Stimulated activated CD8-positive, alpha-beta memory T cell treated with anti-CD3 and anti-CD28 coated beads, Interleukin-2, amount 100 ng/mL, for 1 hour (primary cell): ENCODE measurements at places on chromosomes 1 and 21.

- no peak for DNase-seq
These were observed 827 bp downstream of the FMN2 start for GRCh38 chr1:240092301-240093119.

DNA sequence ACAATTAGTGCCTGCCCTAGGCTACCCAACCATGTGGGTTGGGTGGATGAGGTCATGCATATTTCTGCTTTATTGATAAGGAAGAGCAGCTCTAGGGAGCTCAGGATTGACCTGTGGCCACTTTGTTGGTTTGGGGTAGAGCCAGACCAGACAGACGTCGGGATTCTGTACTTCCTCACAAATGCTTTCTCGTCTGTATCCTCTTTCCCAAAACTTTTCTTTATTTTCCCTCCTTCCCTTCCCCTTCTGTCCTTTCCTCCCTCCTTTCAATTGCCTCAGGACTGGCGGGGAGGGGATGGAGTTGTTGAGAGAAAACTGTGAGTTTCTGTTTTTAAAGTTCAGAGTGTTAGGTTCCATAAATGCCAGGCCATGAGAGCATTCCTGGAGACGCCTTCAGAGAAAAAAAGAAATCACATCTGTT, 68.0 kb downstream of the UCK2 start:
- DNase-seq: no peak

GRCh38 chr1:32871364-32872191, 866 bp upstream of the FNDC5 start:
- no peak for DNase-seq

GRCh38 chr1:244851546-244852231, 12.7 kb downstream of the HNRNPU start:
- no peak for DNase-seq

- no peak for DNase-seq
These were observed 116.0 kb downstream of the IER5 start for GRCh38 chr1:181204530-181204929.

- DNase-seq: no peak
These were observed 163.8 kb downstream of the CHRM3 start for GRCh38 chr1:239550178-239550577.

GRCh38 chr1:164223378-164223777, 335.6 kb upstream of the PBX1 start:
- DNase-seq: no peak

- DNase-seq: no peak
These were observed 69.5 kb downstream of the GRIK3 start for GRCh38 chr1:36964830-36965229.
